AML-193 (cell line): ENCODE measurements at places on chromosomes 5 and 9.

- DNase-seq = no peak
These were observed 16.3 kb downstream of the LARP1 start for GRCh38 chr5:154771383-154771901.

DNA sequence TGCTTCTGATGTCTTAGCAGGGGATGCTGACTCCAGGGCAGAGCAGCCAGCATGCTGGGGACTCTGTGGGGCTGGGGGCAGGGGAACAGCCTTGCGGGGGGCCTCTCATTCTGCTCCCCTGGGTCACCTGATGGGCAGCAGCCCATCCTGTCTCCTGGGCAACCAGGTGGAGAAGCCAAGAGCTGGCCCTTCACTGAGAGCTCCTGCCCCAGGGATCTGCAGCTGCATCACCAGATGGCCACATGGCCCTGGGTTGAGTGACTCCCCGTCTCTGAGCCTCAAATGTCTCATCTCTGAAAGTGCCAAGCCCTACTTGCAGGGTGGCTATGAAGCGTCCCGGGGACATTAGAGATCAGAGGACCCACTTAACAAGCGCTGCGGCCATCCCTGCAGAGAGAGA is 49.1 kb downstream of the LRSAM1 start:
- no peak for DNase-seq

- DNase-seq = no peak
These were observed 3.1 kb downstream of the RASGEF1C start for GRCh38 chr5:180205916-180206315.

GRCh38 chr5:57524348-57525060 is 41.9 kb upstream of the ACTBL2 start:
- DNase-seq = no peak

DNA sequence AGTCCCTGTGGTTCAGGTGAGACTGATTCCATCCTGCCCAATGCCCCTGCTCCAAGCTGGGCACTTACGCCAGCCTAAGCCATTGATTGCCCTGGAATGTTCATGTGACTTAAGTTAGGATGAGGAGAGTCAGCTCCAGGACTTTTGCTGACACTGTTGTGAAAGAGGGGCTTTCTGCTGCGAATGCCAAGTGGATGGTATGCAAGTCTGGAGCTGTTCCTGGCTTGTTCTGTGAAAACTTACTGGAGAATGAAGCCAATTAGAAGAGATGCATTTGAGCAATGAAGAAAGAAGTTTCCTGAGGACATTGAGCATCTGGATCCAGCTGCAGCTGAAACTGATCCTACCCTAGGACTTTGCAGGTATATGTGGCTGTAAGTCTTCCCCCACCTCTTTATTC is 61.2 kb upstream of the ZFR start:
- DNase-seq = no peak

DNA sequence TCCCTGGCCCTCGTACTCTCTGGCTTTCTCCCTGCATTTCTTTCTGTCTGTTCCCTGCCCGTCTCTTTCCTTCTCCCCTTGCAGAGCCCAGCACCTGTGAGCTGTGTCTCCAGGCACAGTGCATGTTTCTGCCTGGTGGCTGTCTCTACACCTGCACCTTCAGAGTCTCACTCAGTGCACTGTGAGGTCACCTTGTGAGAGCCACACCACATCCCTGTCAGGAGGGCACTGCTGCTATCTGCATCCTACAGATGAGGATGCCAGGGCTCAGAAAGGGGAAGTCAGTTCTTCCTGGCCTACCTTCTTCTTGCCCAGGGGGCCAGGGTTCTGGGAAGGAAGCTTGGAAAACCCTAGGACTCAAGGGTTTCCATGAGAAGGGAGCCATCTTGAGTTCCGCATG is 69.7 kb upstream of the NEURL1B start:
- DNase-seq = no peak

GRCh38 chr5:6572086-6572824 is 60.6 kb downstream of the NSUN2 start:
- DNase-seq = no peak

DNA sequence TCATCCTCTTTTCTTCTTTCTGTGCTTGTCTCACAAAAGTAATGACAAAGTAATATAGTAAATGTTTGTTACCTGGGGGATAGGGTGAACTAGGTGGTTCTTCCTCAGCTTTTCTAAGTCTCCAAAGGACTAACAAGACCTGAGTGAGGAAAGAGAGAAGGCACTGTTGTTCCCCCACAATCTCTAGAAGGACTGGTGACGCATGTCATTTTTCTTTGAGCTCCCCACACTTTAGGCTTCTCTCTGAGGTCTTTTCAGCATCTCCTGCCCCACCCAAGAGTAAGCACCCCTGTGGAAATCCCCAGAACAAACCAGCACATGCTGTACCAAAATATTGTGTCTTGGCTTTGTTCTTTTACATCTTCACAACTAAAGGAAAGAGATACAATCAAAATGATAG is 2.4 kb upstream of the IL7R start:
- DNase-seq = no peak
